IMR-90 (cell line): ENCODE measurements at places on chromosomes 3 and 15. TPM values are rescaled to one million over a fixed set of nuclear protein-coding genes. Genes with fewer than 3 reads are reported as not detected.
A peak's percentile ranks its signal among the peaks of the same experiment; 100 is the strongest.

GRCh38 chr3:123067689-123068600 is 1.1 kb downstream of the PDIA5 start:
- H3K4me3 ChIP-seq, result peak overlapping the region; percentile 94
- peaks cover 6% of the 10 kb centered on the region for H3K27me3 ChIP-seq
- H3K36me3 ChIP-seq, result no peaks in the 10 kb centered on the region
- DNase-seq, result no peak

- H3K27me3 ChIP-seq, result no peaks in the 10 kb centered on the region
- no peak overlapping the region for H3K27ac ChIP-seq
- peaks cover 2% of the 10 kb centered on the region; the same call in 1 of the 2 replicates for H3K4me1 ChIP-seq
- no peak overlapping the region for H3K4me3 ChIP-seq
Observed at GRCh38 chr3:126004217-126004616, 35.2 kb downstream of the ROPN1B start.

Gene TGFBR2
- total RNA-seq, result 87.5 and 89.7 TPM in 2 replicates

Gene RPP25
- under 0.01 and 0.18 TPM in 2 replicates for total RNA-seq

Gene SPTBN5
- total RNA-seq, result under 0.01 TPM in 2 replicates

- DNase-seq, result no peak
- no peak overlapping the region for H3K4me3 ChIP-seq
- H3K36me3 ChIP-seq, result peaks cover 2% of the 10 kb centered on the region
- no peak overlapping the region for H3K27ac ChIP-seq
- no peaks in the 10 kb centered on the region for H3K27me3 ChIP-seq
- H3K4me1 ChIP-seq, result peaks cover 3% of the 10 kb centered on the region
Observed at GRCh38 chr15:45181491-45182285, 6.1 kb downstream of the SHF start.

- no peaks in the 10 kb centered on the region for H3K4me1 ChIP-seq
- no peaks in the 10 kb centered on the region for H3K36me3 ChIP-seq
- H3K27ac ChIP-seq, result no peak overlapping the region
Observed at GRCh38 chr3:101248736-101249135, 71.6 kb downstream of the IMPG2 start.

Gene LDHAL6B
- total RNA-seq, result not detected in 2 replicates

DNA sequence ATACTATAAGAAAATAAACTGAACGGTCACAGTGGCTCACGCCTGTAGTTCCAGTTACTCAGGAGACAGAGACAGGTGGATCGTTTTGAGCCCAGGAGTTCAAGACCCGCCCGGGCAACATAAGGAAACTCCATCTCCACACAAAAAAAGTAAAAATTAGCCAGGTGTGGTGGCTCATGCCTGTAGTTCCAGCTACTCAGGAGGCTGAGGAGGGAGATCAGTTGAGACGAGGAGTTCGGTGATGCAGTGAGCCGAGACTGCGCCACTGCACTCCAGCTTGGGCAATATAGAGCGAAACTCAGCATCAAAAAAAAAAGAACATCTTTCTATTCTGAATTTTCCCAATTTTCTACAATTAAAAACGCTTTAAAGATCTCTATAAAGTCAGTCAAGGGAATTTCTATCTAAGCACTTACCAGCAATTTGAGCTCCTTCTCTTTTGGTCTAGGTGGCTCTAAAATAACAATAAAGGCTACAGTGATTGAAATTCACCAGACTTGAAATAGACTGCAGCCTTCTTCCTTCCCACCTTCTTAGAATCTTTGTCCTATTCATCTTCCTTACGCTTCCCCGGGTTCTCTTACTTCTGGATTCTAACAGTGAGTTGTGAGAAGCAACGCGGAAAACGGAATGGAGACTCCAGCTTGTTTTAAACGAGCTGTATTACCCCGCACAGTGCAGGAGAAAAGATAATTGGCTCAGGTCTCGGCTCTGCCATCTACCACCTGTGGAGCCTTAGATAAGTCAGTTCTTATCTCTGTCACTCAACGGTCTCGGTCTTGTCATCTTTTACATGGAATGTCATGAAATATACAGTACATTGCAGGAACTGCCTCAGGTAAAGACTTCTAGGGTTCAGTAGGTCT is 812 bp upstream of the SEC62 start:
- no peak for DNase-seq
- peak overlapping the region; percentile 99 for H3K4me3 ChIP-seq

Gene CATSPER2
- total RNA-seq, result 0.28 and 11.3 TPM in 2 replicates

Gene PLD1
- 9.2 and 9.7 TPM in 2 replicates for total RNA-seq

Gene LEO1
- 11.5 and 30.3 TPM in 2 replicates for total RNA-seq

Gene MOBP
- total RNA-seq, result not detected in 2 replicates

GRCh38 chr15:93477188-93477587 is 388.2 kb upstream of the RGMA start:
- no peak overlapping the region for H3K27ac ChIP-seq
- H3K4me3 ChIP-seq, result no peak overlapping the region
- no peaks in the 10 kb centered on the region for H3K4me1 ChIP-seq
- no peaks in the 10 kb centered on the region for H3K36me3 ChIP-seq

Gene DPPA2
- not detected in 2 replicates for total RNA-seq

DNA sequence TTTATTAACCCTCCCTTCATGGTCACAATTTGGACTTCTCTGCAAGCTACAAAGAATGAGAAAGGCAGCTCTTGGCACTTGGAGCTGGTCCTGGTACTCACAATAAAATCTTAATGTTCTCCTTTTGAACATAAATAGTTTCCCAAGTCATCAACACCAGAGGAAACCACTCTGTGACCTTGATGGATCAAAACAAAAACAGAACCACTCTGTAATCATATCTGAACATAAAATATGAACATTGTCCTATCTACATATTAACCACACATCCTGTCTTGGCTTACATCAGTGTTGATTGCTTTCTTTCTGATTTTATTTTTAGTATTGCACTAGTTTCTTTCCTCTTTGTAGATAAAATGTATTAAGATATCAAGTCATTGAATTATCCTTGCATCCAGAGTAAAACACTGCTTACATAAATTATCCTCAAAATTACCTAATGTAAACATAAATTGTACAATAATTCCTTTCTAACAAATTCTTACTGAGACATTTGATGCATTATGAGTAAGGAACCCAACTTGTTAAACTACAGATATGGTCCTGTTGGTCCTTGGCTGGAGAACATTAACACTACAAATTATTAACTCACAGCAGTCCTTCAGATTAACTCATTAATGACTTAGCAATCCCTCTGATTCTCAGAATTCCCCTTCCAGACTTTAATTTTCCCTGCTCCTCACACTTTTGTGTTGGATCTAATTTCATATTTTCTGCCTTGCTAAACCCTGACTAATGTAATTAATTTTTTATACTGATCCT is 860.5 kb downstream of the DIPK2A start:
- DNase-seq, result no peak
- no peak overlapping the region for H3K27ac ChIP-seq
- H3K27me3 ChIP-seq, result no peaks in the 10 kb centered on the region
- no peak overlapping the region for H3K4me3 ChIP-seq

DNA sequence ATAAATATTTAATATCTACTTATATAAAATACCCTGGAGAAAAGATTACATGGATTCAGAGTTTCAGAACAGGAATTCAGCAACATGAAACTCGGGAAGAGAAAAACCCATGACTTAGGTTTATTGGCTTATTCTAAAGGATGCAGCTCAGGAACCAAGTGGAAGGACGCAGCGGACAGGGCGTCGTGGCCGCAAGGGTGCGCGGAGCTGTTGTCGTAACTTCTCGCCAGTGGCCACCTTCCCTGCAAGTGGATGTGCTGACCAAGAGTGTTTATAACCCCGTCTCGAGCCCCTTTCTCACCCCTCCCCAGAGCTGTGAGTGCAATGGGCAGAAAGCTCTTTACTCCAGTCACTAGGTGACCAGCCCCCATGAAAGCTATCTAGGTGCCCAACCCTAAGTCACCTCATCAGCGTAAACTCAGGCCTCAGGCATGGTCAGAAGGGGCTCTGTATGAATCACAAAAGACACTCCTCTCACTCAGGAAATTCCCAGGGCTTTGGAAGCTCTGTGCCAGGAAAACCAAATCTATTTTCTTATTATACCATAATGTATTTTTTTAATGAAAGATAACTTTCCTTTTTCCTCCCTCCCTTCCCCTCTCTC is 77.3 kb downstream of the CHRNA7 start:
- no peaks in the 10 kb centered on the region for H3K27me3 ChIP-seq
- no peaks in the 10 kb centered on the region for H3K4me1 ChIP-seq
- DNase-seq, result no peak
- no peak overlapping the region for H3K4me3 ChIP-seq
- no peak overlapping the region for H3K27ac ChIP-seq
- no peaks in the 10 kb centered on the region for H3K36me3 ChIP-seq

GRCh38 chr15:63502137-63502766 is 2.1 kb upstream of the USP3 start:
- H3K27ac ChIP-seq, result no peak overlapping the region
- peaks cover 20% of the 10 kb centered on the region for H3K4me1 ChIP-seq
- H3K27me3 ChIP-seq, result no peaks in the 10 kb centered on the region
- no peak overlapping the region for H3K4me3 ChIP-seq
- DNase-seq, result peak; percentile 44

Gene C15orf40
- total RNA-seq, result 4.4 and 7.0 TPM in 2 replicates

DNA sequence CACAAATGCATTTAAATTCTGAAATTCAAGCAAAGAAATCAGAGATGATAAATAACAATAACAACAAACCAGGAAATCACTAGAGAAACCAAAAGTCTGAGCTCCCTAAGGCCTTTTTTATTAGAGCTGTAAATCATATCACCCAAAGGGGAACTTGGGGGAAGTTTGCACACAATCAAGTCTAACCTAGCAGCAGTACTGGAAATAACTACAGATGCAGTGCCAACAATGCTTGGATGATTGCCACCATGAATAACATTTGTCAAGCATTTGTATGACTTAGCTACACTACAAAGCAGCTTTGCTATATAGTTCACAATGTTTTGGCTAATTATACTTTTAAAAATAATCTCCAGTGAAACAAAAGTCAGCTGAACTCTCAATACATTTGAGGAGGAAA is 27.8 kb downstream of the SHQ1 start:
- peaks cover 4% of the 10 kb centered on the region for H3K36me3 ChIP-seq
- H3K4me3 ChIP-seq, result no peak overlapping the region
- H3K27me3 ChIP-seq, result no peaks in the 10 kb centered on the region
- no peak overlapping the region for H3K27ac ChIP-seq

GRCh38 chr3:48656061-48656840 is 6.4 kb downstream of the CELSR3 start:
- peak overlapping the region; percentile 51 for H3K4me3 ChIP-seq
- DNase-seq, result peak; percentile 62
- no peaks in the 10 kb centered on the region; the same call in 1 of the 2 replicates for H3K27me3 ChIP-seq
- no peaks in the 10 kb centered on the region for H3K36me3 ChIP-seq

DNA sequence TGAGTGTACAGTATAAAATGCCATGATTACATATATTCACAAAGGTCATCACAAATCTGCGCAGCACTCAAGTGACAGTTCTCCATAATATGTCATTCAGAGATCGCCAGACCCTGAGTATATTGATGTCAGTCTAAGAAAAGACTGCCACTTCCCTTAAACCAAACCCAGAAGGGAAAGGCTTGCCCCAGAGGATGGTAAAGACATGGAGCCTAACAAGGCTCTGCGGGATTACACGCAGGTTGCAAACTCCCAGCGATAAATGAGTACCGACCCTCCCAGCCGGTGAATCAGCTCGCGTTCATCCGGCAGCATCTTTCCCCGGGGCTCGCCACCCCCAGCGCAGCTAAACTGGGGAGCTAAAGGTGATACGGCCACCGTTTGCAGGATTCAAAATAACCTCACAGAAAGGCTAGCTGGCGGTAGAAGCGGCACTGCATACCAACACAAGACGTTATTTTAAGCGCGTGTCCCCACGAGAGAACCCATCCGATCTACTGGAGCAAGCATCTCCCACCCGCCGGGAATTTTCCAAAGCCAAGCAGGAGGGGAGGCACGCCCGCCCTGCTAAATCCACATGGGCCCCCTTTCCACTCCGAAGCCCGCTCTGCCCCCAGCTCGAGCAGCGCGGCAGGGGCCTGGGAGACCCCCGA is 643 bp downstream of the MYO5A start:
- peaks cover 8% of the 10 kb centered on the region for H3K27me3 ChIP-seq
- DNase-seq, result peak; percentile 33
- peak overlapping the region; percentile 75 for H3K4me3 ChIP-seq

DNA sequence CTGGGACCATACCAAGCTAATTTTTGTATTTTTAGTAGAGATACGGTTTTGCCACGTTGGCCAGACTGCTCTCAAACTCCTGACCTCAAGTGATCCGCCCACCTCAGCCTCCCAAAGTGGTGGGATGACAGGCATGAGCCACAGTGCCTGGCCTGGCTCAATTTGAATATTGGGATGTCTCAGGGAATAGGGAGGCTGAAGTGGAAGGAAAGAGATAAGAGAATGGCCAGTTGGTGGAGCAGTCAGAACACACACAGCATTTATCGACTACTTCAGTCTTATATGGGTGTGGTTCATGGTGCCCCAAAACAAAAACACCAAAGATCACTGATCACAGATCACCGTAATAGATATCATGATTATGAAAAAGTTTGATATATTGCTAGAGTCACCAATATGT is 144.4 kb downstream of the GMNC start:
- peak overlapping the region; percentile 88; the same call in 1 of the 2 replicates for H3K27ac ChIP-seq
- no peaks in the 10 kb centered on the region for H3K36me3 ChIP-seq
- DNase-seq, result no peak
- peaks cover 10% of the 10 kb centered on the region for H3K4me1 ChIP-seq
- no peaks in the 10 kb centered on the region for H3K27me3 ChIP-seq

Gene PIK3CA
- 22.4 and 28.6 TPM in 2 replicates for total RNA-seq

GRCh38 chr3:52480768-52481715 is 14.1 kb upstream of the STAB1 start:
- no peak overlapping the region for H3K27ac ChIP-seq
- DNase-seq, result no peak
- H3K27me3 ChIP-seq, result no peaks in the 10 kb centered on the region
- H3K4me3 ChIP-seq, result no peak overlapping the region
- peaks cover 13% of the 10 kb centered on the region; the same call in 1 of the 2 replicates for H3K4me1 ChIP-seq
- peaks cover 80% of the 10 kb centered on the region for H3K36me3 ChIP-seq

Gene TEX55
- total RNA-seq, result not detected in 2 replicates

DNA sequence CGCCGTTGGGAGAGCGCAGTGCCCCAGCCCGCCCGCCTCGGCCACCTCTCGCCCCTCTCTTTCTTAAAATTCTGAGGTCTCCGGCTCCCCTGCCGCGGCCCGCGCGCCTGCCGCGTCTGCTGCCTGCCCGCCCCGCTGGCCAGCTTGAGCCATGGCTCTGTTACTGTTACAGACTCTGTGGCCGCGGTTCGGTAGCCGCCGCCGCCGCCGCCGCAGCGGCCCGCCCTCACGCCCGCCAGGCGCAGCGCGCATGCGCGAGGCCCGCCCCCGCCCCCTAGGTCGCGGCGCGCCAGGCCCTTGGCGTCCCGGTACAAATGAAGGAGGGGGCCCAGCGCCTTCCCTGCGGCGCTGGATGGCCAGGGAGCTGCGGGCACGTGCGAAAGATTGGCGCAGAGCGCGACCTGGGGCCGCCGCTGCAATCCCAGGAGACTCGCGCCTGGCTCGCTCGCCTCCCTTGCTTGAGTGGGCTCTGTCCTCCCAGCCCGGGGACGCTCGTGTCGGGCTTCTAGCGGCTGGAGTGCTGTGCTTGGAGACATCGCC is at the start of gene ONECUT1:
ONECUT1 (minus strand) TSS at position 168 of the 540 bp plus-strand sequence. CDS start 452 bp downstream, outside the sequence.
- no peaks in the 10 kb centered on the region for H3K36me3 ChIP-seq
- peak within 1 kb of the TSS; percentile 46 for H3K4me3 ChIP-seq
- H3K4me1 ChIP-seq, result peaks cover 5% of the 10 kb centered on the region; the same call in 1 of the 2 replicates
- peaks cover 92% of the 10 kb centered on the region for H3K27me3 ChIP-seq
